ENCODE measurements at places on chromosomes 3 and 15.

DNA sequence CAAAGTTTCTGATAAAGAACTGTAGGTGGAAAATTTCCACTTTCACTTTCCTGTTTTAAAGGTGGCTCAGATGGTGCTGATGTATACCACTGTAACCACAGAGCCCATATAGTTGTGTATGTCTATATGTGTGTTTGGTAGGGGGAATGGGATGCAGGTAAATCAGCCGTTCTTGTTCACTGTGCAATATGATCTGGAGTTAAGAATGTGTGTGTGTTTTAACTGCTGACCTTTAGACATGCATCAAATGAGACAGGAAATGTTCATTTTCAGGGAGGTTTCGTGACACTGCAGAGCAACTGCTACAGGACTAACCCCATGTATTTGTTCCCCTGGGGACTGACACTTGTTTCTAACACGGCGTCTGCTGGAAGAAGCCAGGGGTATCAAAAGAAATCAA lies 180.5 kb downstream of the TAFA4 start:
- DNase-seq: no peak

DNA sequence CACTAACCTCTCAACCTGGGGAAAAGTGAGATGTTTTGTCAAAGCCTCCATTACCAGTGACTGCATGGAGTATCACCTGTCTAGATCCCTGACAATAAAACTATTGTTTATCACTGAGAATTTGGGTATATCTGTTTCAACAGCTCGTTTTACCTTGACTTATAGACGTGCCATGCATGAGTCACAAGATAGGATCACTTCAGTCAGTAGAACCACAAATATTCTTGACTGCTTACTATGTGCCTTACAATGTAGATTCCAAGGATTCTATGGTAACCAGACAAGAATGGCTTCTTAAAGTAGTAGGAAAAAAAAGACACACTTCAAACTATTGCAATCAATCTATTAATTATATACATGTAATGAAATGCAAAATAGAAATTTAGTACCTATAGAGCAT lies 55.7 kb upstream of the GRM7 start:
- no peak for DNase-seq

DNA sequence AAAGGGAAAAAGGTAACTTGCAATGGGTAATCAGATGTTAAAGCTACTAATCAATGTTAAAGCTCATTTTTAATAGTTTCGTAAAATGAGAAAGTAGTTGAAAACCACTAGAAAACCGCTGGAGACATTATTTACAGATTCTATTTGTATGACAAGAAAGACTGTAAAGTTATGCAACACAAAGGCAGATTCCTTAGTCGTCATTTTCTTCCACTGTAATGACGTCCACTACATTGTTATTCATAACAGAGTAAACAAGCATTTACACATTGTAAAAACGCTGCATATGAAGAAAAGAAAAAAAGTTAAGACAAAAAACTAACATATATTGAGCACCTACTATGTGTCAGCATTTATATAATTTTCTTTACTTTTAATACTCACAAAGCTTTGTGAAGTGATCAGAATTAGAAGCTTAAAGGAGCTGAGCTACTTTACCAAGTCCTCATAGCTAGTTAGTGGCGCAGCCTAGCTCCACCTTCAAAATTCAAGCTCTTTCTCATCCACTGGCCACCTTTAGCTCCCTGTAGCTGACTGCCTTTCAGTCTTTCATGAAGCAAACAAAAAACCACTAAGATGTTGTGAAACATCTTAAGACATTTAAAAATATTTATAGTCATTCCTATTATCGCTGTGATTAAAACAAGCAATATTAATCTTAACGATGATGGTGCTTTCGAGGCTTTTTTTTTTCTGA lies 100.1 kb upstream of the CDIN1 start:
- DNase-seq: no peak

GRCh38 chr3:10435850-10436249 lies 69.5 kb downstream of the ATP2B2 start:
- no peak for DNase-seq

DNA sequence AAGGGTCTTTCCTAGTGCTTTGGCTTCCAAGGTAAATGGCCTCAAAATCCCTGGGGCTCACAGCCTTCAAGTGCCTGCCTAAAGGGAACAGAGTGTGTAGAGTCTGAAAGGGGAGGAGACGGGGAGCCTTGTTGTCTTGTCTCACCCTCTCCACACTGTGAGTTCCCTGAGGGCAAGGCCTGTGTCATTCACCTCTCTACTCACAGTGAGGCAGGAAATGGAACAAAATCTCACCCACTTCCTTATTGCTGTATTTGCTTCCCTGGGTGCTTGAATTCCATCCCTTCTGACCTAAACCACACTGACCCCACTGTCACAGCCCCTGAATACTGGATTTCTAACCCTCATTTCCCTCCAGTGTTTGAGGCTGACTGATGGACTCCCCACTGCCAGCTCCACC lies 197.5 kb downstream of the EPHB1 start:
- DNase-seq: no peak
